ENCODE measurements at places on chromosomes 5 and 9.

DNA sequence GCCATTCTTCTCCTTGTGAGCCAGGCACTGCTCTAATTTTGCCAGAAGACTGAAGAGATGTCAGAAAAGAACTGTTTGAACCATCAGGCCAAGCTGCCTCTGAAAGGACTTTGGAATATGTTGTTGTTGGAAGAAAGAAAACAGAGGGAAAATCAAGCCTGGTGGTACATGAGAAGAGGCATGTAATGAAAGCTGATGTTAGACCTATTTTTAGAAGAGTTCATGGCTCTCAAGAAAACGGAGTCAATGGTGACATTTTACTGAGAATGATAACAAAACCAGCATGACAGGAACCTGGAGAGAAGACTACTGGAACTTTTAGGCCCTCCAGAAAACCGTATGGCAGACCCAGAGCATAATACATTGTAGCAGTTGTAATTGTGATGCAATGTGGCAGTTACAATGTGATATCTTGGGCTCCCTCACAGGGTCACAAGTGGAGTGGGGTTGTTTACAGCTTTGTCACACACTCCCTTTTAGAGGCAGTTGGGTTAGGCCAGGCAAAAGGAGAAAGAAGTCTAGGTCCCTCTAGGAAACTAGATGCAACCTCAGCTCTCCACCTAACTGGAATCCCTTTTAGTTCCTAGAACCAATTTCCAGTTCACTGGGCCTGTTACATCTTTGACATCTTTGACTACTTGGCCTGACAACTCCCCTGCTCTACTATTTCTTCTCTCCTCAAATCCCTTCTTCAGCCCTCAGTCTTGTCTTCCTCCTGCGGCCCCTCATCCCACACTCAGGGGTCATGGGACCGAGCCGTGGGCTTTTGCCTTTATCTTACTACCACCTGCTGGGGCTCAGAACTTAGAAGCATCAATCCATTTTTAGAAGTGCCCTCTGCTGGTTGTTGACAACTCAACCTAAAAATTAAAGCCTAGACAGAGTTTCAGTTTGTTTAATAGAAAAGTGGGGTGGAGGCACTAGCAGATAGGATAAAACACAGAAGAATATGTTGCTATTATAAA lies 61.2 kb upstream of the JAK2 start:
- no peak for DNase-seq

GRCh38 chr9:137321726-137322361 lies 19.8 kb upstream of the NRARP start:
- DNase-seq = no peak

DNA sequence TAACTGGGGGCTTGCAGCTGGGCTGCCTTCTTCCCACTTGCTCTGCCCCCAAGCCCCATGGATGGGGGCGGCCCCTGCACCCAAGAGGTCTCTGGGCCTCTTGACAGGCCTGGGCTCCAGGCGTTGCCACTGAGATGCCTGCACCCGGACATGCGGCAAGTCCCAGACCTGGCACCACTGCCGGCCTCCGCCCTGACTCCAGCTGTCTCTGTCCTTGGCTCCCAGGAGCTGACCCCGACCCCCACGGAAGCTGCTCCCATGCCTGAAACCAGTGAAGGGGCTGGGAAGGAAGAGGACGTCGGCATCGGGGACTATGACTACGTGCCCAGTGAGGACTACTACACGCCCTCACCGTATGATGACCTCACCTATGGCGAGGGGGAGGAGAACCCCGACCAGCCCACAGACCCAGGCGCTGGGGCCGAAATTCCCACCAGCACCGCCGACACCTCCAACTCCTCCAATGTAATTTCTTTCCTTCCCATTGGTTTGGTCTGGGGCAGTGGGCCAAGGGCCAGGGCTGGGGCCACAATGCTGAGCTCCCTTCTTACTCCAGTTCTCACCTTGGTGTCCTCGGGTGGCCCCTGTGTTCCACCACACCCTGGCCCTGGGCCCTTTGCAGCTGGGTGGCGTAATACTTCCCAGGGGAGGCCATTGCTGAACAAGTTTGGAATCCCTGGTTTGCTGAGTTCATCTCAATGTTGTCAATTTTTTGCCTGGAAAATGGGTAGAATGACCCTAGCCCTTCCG lies 88.6 kb downstream of the COL5A1 start:
- no peak for DNase-seq

DNA sequence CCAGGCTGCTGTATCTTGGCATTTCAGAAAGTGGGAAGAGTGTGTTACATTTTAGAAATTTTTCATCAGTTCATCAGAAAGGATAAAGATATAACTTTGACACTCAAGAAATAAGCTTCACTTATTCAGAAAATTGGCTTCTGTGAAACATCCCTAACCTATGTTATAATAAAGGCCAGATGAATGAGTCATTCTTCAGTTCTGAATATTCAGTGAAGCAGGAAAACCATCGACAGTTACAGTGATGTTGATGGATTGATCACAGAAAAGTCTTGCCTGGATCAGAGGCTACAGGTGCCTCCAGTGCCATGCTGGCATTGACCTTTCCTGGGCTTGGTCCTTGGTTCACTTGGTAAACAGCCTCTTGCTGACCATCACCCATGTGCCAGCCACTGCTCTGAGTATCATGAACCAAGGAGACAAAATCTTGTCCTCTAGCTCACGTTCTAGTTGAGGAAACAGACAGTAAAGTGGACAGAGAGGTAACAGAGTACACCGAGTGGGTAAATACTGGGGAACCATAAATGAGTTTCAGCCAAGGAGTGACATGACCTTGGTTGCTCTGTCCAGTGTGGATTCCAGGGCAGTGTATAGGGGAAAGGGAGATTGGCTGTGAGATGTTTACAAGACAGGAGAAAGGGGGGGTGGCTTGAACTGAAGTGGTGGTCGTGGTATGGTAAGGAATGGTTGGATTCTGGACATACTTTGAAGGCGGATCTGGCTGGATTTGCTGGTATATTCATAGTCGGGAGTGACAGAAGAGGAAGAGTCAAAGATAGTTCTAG lies 98.6 kb downstream of the AMBP start:
- DNase-seq = no peak

DNA sequence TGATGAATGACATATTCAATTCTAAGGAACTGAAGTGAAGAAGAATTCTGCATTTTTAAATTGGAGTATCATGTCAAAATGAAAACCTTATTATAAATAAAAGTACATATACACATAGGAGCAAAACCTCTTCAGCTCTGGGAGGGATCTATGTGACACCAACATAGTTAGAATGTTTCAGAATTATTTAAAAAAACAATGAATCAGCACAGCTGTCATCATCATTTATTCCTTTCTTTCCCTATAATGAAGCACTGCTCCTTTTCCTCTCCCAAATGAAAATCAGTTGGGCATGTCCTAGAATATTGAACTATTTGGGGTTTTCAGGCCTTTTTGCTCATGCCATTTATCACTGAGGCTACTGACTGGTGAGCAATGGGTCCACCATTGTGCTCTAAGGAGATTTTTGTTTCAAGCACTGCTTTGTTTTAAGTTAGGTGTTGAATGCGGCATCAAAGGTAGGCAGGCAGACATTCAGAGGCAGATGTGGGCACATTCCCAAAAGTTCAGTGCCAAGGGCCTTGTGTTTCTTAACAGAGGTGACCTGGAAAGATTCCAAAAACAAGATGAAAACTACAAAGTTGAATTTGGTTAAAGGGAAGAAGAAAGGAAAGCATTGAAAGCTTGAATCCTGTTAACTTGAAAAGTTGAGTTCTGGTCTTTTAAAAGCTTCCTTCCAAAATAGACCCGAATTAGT lies 126.4 kb upstream of the ADAMTSL1 start:
- DNase-seq = no peak

- no peak for DNase-seq
These were observed 1649.8 kb downstream of the EFNA5 start for GRCh38 chr5:106020894-106021293.

GRCh38 chr5:111068213-111068612 lies 3.3 kb upstream of the TSLP start:
- no peak for DNase-seq

DNA sequence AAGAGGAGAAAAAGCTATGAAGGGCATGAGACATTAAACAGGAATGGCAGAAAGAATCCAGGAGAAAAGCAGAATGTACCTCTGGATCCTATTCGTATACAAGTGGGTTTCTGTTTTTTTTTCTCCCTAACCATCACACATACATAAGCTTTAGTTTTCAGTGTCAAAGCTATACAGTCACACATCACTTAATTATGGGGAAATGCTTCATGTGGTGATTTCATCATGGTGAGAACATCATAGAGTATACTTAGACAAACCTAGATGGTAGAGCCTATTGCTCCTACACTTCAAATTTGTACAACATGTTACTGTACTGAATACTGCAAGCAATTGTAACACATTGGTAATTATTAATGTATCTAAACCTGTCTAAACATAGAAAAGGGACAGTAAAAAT lies 290.6 kb downstream of the AOPEP start:
- DNase-seq = no peak

All from NCI-H187 (cell line).